ENCODE measurements at places on chromosomes 12 and 14.

GRCh38 chr12:86148071-86148470 lies 108.1 kb downstream of the MGAT4C start:
- DNase-seq: no peak

DNA sequence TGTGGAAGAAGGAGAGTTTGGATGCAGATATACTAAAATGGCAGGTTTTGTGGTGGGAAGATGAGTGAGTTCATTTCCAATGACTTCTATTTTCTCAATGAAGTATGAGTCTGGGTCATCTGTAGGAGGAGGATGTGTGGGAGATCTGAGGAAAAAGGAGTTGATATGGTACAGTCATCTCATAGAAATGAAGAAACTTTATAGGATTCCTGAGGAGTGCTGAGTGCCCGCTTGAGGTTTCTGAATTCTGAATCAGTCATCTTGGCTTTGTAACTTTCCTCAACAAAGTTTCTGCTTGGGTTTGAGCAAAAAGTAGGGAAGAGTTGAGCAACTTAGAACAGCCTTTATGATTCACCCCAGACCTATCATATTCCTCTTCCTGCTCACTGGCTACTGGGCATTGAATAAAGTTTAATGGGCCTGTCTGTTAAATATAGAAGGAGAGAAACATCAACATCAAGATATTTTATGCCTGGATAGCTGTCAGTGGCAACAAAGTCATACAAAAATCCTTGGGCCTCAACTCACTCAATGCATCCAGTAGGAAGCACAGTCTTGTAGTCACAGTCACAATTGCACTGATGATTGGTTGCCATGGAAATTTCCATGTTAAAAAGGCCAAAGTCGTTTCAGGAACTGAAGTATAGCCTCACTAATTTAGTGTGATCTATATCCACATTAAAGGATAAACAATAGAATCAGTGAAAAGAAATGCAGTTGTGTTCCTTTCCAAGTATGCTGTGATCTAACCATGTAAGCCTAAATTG lies 284.7 kb downstream of the DUSP6 start:
- DNase-seq: no peak

- no peak for DNase-seq
These were observed 43.0 kb downstream of the LRIG3 start for GRCh38 chr12:58877243-58877743.

DNA sequence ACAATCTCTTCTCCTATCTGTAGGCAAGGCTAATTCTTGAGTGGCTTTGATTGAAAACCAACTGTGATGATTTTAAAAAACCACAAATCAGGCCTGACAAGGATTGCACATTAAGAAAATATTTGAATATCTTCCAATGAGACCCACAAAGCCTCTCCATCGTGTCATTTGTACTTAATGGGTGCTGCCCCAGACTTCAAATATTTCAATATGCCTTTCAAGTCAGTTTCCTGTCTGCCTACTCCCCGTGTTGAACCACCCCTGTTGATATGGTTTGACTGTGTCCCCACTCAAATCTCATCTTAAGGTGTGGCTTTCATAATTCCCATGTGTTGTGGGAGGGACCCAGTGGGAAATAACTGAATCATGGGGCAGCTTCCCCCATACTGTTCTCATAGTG lies 159.7 kb upstream of the EGLN3 start:
- DNase-seq: no peak

GRCh38 chr12:16881986-16882570 lies 276.1 kb upstream of the LMO3 start:
- DNase-seq: no peak

GRCh38 chr12:61804301-61804700 lies 455.9 kb upstream of the USP15 start:
- no peak for DNase-seq

DNA sequence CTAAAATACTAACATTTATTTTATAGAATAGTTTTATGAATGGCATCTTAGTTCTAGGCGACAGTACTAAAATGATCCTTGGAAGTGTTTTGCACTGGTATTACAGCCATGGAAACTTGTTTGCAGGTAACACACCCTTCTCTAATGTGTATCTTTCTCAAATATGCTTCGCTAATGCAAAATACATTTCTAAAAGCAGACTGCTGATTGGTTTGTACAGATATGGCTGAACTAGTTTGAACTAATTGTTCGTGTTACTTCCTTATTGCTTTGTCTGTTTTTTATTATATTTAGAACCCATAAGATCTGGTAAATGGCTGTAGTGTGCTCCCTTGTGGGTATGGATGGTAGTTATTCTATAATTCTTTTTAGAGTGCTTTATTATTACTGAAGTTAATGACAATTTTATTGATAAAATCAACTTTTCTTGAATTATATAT lies 53.0 kb downstream of the ATF7IP start:
- DNase-seq: no peak

GRCh38 chr14:58788655-58789503 lies 151.1 kb downstream of the DACT1 start:
- DNase-seq: no peak

DNA sequence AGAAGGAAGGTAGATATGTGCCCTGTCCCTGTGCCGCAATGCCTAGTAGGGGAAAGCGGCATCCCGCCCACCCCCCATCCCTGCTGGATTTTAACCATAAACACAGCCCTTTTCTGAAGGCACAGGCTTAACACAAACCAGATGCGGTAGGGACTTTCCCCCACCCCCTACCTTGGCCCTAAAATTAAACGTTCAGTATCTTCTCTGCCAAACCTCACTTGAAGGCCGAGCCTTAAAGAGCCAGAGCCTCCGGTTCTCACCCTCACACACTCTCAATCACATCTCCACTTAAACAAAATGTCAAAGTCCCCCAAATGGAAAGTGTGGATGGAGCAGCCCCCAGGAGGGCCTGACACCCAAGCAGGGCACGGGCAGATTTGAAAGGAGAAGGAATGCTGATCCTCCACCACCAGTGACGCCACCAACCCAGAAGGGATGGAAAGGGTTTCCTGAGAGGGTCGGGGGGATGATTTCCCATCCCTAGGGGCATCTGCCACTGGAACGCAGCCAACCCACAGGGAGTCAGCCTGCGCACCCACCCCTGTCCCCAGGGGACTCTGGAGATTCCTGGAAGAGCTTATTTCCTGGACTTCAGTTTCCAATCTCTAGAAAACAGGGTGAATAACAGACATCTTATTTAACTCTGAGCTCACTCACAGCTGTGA lies 26.4 kb downstream of the ACTN1 start:
- no peak for DNase-seq

DNA sequence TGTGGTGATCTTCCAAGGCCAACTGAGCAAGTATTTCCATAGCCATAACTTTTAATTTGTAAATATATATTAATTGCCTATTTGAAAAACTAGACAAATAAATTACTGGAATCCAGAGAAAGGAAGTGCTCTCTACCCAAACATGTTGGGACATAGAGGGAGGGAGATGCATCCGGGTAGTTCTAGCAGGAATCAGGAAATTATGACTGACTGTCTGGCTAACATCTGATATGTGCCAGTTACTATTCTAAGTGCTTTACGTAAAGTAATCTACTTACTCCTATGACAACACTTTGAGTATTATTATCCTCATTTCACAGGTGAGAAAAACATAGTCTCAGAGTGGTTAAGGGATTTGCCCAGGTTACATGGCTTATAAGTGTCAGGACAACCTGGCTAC lies 147.7 kb upstream of the VASH1 start:
- no peak for DNase-seq

DNA sequence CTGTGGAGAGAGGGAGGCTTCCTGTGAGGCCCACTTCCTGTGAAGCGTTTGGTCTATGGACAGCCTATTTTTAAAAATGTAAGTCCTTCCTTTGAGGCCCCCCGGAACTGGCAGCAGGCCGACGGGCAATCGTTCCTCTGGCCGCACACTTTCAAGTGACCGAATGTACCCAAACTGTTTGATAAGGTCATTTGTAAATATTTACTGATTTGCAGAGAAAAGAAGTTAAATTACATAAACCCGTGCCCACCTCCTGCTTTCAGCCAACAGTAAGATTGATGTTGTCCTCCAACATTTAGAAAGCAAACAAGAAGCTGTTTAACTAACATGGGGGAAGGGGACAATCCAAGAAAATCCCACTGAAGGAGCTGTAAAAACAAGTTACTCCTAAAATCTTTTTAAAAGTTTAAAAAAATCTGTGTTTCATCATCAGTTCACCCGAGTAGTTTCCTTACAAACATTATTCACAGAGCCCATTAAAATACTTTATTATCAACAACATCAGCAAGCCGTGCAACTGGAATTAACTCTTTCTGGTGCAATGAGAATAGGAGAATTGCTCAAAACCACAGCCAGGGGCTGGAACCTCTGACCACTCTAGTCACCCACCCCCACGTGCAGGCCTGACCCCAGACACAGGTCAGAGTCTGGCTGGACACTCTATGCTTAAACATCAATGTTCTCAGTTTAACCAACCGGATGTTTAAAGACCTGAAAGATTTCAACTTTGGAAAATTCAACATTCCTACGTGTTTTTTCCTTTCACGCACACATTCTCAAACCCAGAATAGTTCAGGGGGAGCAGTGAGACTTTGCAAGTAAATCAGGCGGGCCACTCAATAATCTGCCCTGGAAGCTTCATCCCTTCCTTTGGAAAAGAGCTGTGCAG lies 65.3 kb downstream of the FOXN3 start:
- no peak for DNase-seq

- DNase-seq: no peak
These were observed 703 bp downstream of the HIGD1C start for GRCh38 chr12:50953047-50953446.

GRCh38 chr14:99664937-99665273 lies 19.2 kb upstream of the CYP46A1 start:
- no peak for DNase-seq

DNA sequence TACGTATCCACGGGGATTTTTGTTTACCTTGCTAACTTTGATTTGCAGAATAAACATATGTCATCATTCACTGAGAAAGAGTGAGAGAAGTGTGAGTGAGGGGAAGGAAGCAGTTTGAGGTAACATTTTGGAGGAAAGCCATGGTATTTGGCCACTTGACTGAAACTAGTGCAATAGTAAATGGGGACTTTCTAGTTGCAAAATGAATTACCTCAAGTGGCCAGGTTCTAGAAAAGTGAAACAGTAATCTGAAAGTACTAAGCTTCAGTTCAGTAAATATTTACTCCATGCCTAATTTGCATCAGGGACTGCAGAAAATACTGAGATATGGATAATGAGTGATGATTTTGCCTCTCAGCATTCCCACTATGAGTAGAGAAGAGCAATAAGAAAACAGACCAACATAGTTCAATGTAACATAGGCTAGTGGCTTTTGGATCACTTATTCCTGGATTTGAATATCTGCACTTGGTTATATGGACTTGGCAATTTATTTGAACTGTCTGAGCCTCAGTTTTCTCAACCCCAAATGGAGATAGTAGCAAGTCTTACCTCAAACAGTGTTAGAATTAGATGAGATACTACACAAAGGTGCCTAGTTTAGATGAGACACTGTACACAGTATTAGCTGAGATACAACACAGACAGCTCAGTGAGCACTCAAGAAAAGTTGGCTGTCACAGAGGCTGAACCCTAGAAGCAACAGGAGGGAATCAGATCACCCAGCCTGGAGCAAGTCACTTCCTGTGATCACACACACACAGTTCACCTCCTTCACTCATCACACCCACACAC lies 439.1 kb downstream of the NPAS3 start:
- no peak for DNase-seq

DNA sequence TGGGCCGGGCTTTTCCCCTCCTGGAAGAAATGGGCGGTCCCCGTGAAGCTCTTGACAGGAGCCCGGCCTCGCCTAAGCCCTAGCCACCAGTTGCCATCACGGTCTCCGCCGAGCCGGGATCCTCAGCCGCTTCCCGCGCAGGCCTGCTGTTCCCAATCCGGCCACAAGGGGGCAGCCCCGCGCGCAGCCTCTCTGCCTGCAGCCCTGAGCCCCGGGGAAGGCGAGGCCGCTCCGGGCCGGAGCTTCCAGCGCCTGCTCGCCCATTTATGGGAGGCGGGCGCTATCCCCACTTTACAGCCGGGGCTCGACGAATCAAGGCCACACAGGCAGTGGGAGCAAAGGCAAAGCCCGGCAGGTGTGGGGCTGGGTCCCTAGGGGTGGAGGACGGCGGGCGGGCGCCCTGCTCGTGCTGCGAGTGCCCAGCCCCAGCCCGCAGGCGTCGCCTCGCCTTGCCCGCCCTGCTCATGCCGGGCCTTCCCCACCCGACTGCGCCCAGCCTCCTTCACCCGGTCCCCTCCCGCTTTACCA lies 61.5 kb downstream of the LGMN start:
- DNase-seq: no peak

- DNase-seq: no peak
These were observed 771.7 kb upstream of the TMEM132C start for GRCh38 chr12:127494961-127495915.

DNA sequence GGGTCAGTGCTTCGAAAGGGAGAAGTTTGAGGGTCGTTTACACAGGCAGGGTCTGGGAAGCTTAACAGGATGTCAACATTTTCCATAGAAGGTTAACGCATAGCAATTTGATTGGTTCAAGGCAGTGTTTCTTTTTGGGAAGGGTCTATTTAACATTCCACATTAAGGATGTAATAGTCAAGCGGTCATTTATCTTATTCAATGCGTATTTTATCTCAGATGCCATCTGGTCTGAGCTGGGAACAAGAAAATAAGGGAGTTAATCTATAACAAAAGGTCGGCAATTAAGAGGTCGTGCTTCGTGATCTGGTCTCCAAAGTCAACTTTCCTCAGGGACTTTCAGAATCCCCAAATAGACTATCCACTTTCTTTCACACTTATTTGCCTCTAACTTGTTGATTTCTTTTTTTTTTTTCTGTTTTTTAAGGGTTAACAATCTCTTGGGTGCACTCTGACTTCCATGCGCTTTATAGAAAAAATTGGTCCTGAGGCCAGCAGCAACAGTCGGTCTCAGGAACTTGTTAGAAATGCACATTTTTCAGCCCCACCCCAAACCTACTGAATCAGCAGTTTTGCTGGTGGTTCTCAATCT lies 550 bp upstream of the RESF1 start:
- DNase-seq: no peak

DNA sequence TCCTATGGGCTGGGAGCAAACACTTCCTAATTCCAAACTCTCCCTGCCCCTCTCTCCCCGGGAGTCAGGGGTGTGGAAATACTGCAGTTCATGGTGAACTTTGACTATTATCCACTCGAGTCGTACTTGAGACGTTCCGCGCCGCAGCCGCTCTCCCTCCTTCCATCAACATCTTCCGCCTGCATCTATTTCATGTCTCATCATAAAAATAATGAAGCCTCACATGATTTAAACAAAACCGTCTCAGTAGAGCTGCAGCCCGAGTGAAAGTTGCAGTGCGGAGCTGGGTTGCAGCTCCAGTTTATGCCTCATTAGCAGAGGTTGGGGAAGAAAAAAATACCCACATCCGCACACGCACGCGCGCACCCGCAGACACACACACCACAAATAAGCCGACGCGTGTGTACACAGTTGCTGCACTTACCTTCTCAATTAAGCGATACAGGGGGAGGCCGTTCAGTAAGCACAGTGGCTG lies 283 bp downstream of the LMO3 start:
- DNase-seq: no peak

- no peak for DNase-seq
These were observed 268.0 kb downstream of the CCDC59 start for GRCh38 chr12:82090165-82090564.

GRCh38 chr12:95066091-95066855 lies 7.1 kb downstream of the NR2C1 start:
- no peak for DNase-seq

GRCh38 chr14:69346710-69347109 lies 51.4 kb downstream of the ERH start:
- DNase-seq: no peak

- DNase-seq: no peak
These were observed 74.2 kb upstream of the BDKRB2 start for GRCh38 chr14:96130391-96130790.

- DNase-seq: no peak
These were observed 109.5 kb downstream of the FOXG1 start for GRCh38 chr14:28875934-28876571.

Data from activated CD4-positive, alpha-beta T cell treated with anti-CD3 and anti-CD28 coated beads, Interleukin-2, amount 50 U/mL, for 24 hours (primary cell).